ENCODE measurements at places on chromosomes 12 and 14. TPM values are rescaled to one million over a fixed set of nuclear protein-coding genes. Genes with fewer than 3 reads are reported as not detected.

DNA sequence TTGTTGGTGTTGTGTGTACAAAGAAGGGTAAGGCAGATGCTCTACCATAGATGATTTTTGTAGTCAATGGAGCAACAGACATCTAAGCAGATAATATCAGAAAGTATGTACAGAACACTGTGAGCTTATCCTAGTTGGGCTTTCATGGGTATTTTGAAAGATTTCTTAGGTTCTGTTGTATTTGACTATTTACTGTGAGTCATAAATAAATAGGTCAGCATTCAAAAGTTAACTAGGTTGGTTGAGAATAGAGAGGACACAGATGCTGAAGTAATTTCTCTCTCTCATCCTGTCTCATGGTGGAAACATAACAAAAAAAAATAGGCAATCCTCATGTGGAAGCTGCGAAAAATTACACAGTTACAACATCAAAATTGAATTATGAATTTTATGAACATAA is 413.5 kb downstream of the CCDC91 start:
- no peak overlapping the region for H3K27ac ChIP-seq
- no peak for DNase-seq
- H3K27me3 ChIP-seq, result no peaks in the 10 kb centered on the region
- H3K4me3 ChIP-seq, result no peak overlapping the region
- no peaks in the 10 kb centered on the region for H3K4me1 ChIP-seq

The PIWIL1 gene
- not detected for total RNA-seq

The OVCH1 gene
- 0.06 TPM for total RNA-seq

GRCh38 chr12:52537101-52537500 is 15.8 kb downstream of the KRT71 start:
- H3K36me3 ChIP-seq, result no peaks in the 10 kb centered on the region
- no peaks in the 10 kb centered on the region for H3K27me3 ChIP-seq
- no peak overlapping the region for H3K27ac ChIP-seq
- no peak for DNase-seq
- no peak overlapping the region for H3K4me3 ChIP-seq
- H3K4me1 ChIP-seq, result no peaks in the 10 kb centered on the region

The SMCO2 gene
- not detected for total RNA-seq

DNA sequence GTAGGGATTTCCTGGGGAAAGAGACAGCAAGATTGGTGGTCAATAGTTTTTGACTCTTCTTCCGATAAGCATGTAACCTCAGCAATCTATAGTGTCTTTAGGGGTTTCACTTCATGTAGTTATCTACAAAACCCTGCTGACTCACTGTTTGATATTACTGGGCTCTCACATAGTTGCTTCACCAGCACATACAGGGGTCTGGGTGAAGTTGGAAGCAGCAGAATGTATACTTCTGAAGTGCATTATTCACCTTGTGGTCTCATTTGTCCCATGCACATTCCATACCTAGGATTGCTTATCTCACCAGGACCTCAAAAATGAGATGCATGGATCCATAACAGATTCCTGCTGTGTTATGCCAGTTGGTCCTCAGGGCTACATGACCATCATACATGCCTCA is 280.0 kb downstream of the LRIG3 start:
- H3K27me3 ChIP-seq, result no peaks in the 10 kb centered on the region

Data from neural progenitor cell (in vitro differentiated cells).